CD4-positive, alpha-beta T cell treated with Interleukin-6 at 100 ng/mL for 8 hours (primary cell): ENCODE measurements at places on chromosomes 1 and 21.

- DNase-seq = no peak
Observed at GRCh38 chr21:21530680-21531079, 532.5 kb downstream of the NCAM2 start.

- DNase-seq = no peak
Observed at GRCh38 chr21:38869196-38869595, 63.5 kb downstream of the ETS2 start.

DNA sequence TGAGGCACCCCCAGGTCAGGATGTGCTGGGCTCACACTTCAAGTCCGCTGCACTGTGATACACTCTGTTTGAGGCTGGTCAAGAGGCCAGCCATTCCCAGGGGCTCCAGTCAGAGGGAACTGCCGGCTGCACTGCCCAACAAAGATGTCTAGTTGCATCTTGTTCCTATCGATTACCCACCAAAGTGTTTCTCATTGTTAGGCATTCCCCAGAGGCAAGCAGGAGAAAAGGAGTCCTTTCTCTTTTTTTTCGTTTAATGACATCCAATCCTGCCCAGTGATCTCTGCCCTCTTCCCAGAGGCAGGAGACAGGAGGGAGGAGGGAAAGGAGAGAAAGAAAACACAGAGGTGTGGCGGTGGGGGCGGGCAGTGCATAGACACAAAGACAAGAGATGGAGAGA is 150.4 kb downstream of the OMA1 start:
- no peak for DNase-seq

- no peak for DNase-seq
Observed at GRCh38 chr1:46575778-46576177, 24.3 kb upstream of the KNCN start.

DNA sequence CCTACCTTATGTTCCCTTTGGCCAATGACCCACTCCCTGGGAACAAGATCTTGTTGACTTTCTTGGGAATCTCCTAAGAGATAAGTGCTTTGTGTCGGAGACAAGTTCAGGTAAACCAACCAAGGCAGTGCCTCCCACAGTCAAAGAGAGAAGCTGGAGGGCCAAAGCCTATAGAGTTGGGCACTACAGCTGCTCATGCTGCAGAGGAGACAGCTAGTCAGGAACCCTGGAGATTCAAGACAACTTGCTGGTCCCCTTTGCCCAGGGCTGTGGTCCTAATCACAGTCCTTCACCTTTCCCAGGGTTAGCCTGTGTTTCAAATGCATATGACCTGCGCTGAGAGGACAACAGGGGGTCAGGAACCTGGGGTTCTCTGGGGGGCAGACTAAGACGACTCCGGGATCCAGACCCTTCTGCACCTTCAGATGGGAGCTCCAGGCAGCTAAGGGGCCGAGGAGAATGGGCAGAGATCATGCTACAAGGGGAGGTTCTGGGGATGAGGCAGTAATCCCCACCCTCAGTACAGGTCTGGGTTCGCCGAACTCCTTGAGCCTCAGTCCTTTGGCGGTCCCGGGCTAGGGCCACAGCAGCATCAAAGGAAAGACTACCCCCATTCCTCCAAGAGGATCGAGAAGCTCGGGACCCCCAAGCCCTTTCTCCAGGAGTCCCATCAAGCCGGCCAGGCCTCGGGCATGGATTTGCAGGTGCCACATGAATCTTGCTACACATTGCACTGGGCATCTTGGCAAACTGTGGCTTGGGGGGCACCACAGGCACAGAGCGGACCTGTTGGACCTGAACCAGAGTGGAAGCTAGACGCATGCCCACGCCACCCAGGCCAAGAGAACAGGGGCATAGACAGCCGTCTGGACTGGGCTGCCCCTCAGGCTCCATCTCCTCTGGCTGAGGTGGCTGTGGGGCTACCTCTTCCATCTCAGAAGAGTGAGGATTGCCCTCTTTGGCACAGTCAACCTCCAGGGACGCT is 2.0 kb upstream of the USF1 start:
- no peak for DNase-seq

DNA sequence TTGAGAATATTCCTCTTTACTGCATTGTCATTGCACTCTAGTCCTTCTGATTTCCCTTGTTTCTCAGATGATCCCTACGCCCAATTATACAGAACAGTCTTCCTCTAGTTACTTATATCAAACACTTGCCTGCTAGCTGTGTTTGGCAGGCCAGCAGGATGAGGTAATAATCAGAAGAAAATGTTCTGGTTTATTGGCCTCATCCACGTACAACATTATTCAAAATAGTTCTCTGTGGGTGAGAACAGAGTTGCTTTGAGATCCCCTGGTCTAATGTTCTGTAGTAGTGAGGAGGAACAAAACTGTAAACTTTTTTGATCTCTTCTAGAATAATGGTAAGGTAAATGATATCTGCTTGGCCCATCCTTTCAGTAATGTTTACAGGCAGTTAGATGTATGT is 22.3 kb upstream of the C1orf105 start:
- DNase-seq = no peak

- no peak for DNase-seq
Observed at GRCh38 chr21:44003307-44003966, 8.7 kb upstream of the TRAPPC10 start.

GRCh38 chr21:31383770-31384169 is 39.7 kb upstream of the TIAM1 start:
- no peak for DNase-seq

- no peak for DNase-seq
Observed at GRCh38 chr1:174800876-174801275, 198.9 kb upstream of the CACYBP start.

DNA sequence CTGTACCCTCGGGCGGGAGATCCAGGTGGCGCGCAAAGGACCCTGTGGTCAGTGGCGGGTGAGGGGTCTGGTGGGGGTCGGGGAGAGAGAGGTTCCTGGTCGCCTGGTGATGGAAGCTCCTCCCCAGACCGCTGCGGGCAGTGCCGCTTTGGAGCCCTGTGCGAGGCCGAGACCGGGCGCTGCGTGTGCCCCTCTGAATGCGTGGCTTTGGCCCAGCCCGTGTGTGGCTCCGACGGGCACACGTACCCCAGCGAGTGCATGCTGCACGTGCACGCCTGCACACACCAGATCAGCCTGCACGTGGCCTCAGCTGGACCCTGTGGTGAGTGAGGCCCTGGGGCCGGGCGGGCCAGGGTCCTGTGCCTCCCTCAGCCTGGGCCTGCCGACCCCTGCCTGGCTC is 23.5 kb downstream of the AGRN start:
- no peak for DNase-seq

DNA sequence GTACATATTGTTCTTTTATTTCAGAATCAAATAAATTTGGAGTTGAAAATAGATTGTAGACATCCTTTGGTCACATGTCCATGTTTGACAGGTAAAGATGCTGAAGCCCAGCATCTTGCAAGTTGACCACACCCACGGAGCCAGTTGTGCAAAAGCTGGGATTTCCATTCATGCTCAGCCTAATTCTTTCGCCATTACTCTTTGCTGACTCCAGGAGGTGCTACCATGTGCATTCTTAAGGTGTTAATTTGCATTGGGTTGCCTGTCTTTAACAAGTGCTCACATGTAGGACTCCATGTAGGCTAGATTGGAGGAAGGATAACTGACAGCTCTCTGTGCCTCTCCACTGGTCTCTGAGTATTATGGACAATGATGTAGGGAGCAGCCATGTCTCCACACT is 660.7 kb downstream of the LMO4 start:
- no peak for DNase-seq

DNA sequence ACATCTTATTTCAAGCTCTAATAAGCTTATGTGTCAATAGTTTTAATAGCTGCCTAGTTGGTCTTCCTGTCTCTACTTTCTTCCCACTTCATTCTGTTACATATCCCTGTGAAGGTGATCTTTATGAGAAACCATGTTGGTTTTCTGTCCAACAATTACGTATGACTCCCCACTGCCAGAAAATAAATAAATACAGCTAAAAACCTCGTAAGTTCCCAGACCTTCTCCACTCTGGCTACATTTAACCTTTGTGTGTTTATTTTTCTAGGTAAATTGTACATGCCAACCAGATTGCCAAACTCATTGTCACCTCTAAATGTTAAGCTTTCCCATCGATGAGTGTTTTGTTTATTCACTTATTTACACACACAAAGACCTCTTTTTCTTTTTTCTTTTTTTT is 147.2 kb downstream of the CRB1 start:
- no peak for DNase-seq

DNA sequence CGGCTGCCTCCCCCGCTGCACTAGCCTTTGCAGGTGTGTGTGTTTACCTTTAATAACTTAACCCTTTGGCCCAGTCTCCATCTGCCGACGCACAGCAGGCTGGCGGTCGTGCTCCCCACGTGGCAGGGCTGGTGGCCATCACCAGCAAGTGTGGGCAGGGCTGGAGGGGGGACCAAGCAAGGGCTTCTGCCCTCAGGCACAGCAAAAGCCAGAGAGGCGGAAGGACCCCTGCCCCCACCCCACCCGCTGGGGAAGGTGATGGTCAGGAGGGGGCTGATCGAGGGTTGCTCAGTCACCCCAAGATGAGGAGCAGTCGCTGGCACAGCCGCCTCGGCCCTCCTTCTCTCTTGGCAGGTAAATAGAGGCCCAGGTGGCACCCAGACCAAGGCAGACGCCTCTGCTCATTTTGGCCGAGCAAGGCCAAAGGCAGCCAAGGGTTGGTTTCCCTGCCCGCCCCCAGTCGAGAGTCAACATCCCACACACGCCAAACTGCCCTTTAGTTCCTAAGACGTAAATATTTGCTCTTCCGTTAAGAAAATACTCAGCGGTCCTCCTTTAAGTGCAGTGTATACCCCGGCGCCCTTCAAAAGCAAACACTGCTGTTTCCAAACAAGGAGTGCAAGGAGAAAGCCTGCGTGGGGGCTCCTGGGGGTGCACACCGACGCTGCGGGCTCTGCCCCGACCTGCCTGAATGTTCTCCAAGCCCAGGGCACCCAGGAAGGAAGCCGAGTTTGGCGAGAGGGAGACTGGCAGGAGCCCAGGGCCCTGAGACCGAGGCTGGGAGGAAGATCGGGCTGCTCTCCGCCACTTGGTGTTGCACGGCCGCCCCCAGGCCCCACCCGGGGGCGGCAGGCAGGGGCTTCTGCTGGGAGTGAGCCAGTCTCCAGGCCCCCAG is 82.7 kb downstream of the SIK1 start:
- DNase-seq = no peak

GRCh38 chr1:237610157-237610556 is 280.6 kb downstream of the ZP4 start:
- no peak for DNase-seq

DNA sequence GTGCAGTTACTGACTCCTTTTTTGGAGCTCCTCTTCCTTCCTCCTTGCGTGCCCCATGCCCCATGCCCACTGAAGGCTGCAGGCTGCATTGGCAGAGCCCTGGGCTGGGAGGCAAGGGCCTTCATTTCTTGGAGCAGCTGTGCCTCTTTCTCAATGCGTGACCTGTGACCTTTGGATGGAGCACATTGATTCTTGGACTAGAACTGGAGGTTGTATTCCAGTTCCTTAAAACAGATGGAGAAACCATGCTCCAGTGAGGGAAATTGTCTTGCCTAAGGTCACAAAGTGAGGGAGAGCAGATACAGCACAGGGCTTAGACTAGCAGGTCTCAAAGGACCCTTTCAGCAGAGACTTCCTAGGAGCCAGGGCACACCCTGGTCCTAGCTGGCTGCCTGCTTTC is 9.0 kb downstream of the TMEM269 start:
- no peak for DNase-seq

DNA sequence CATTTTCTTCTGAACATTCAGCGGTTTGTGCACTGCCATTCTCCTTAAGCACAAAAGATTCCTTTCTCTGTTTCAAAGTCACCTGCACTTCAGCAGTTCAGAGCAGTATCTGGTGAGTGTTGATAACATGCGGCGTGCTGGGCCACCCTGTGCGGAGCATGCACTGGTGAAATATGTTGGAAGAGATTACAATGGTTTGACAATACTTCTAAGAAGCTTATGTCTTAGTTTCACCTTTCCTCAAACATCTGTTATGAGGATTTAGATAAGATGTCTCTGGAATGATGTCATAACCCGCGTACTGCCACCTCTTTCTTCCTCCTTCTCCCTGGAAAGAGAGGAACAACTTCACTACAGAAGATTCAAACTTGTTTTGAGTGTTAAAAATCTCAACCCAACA is 650.3 kb downstream of the AJAP1 start:
- DNase-seq = no peak

GRCh38 chr1:39360731-39361130 is 130.7 kb upstream of the BMP8A start:
- DNase-seq = no peak

GRCh38 chr1:93804412-93804811 is 74.6 kb downstream of the DNTTIP2 start:
- DNase-seq = no peak

GRCh38 chr1:36988741-36989193 is 45.5 kb downstream of the GRIK3 start:
- no peak for DNase-seq

DNA sequence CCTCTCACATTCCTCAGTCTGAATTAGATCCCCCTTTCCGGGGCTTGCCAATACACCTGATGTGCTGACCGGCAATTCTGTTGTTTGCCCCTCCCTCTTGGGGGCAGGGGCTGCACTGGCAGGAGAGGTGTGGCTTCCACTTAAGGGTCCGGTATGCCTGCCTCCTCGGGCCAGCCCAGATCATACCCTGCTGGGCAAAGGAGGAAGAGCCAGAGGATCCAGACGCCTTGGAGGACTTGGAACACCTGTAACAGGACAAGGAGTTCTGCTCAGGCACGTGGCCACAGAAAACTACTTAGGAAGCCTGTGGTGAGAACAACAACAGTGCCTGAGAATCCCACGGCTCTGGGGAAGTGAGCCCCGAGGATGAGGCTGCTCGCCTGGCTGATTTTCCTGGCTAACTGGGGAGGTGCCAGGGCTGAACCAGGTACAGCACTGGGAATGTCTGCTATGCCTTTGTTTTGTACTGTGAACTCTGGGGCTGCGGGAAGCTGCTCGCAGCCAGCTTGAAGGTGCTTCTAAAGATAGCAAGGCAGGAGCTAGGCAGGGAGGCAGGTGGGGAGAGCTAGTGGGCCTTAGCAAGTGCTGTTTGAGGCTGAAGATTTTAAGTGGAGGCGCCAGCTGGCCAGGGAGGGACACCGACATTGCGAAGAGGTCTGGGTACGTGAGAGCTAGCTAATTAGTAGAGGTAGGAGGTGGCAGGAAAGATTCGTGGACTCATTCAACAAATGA is at the start of gene SMPDL3B:
Gene SMPDL3B, plus strand, starts transcription at position 183 of the 732 bp plus-strand sequence. Its CDS starts 184 bp downstream, at position 367.
- DNase-seq = no peak

GRCh38 chr1:2375246-2375922 is 16.0 kb downstream of the MORN1 start:
- DNase-seq = no peak

- DNase-seq = peak; percentile 4
Observed at GRCh38 chr1:119611701-119612113, 36.4 kb downstream of the ZNF697 start.
